Renal cortex interstitium (tissue), 15 donors: ENCODE measurements at places on chromosomes 5 and 9.
A peak's percentile ranks its signal among the peaks of the same experiment; 100 is the strongest.

DNA sequence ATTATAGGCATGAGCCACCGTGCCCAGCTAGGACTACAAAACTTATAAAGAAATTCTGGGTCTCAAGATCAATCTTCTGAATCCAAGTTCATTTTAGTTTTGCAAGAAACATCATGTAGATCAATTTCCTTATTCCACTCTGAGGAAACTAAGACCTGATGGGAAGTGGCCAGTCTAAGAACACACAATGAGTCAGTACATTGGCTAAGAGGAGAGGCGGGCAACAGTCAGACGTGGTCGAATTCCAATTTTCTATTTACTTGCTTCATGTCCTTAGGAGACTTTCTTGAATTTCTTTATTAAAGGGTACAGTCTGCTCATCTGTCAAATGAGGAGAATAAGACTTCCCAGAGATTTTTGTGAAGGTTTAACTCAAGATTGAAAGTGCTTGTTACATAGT lies 432.1 kb upstream of the BRINP1 start:
- DNase-seq: no peak

DNA sequence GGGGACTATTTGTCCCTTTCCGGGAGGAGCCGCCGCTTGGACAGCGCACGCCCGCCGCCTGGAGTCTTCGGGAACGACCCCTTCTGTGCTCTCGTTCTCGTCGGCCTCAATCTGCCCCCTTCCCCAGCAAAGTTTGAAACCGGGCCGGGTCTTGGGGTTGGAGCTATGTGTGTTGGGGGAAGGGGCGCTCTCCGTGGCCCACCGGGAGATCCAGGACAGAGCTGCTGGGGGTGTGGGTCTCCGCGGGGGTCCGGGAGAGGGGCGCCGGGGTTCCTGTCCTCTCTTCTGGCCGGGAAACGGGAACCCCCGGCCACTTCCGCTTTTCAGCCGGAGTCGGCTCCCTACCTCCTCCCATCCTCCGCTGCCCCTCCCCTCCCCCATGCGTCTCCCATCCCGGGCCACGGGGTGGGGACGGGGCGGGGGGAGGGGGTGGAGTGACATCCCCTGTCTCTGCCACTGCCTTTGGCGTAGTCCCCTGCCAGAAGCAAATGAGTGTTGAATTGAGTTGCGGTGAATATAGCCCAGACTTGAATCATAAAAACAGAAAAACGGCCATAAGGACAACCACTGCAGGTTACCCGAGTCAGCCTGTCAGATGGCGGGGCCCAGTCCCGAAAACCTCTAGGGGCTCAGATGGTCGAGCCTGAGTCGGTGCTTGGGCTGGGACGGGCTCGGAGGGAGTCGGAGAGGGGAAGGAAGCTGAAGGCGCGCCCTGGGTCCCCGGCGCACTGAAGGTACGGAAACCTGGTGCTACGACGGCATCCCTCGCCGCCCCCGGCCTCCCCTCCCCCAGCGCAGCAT lies 1.1 kb downstream of the CPLX2 start:
- DNase-seq: no peak

- peak; percentile 78 for DNase-seq
These were observed 109.8 kb upstream of the IFNK start for GRCh38 chr9:27414220-27414761.

DNA sequence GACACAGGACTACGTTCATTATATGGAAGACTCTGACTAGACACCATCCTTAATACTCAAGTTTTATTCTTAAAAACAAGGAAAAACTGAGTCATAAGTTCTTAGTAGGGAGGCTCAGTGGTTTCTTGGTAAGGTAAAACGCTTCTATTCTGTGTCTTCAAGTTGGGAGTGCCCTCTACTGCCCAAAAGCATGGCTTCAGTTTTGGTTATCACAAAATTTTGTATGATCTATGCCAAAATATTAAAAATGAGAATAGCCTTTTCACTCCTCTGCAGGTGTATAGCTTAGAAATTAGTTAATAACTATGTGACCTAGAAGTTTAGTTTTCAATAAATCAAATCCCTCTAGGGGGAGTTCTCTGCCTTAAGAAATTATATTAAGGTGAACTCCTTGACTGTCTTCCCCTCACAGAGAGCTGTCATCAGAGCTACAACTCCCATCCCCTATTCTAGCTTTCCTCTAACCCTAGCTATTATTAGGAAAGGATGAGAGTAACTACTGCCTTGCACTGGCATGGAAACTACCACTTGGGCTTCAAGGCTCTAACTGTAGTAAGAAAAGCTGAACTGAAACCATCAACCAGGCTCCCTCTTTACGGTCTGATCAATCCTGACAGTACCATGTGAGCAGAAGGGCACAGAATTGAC lies 189.7 kb downstream of the GNAQ start:
- DNase-seq: no peak

GRCh38 chr5:36521838-36522745 lies 84.3 kb upstream of the SLC1A3 start:
- DNase-seq: no peak

DNA sequence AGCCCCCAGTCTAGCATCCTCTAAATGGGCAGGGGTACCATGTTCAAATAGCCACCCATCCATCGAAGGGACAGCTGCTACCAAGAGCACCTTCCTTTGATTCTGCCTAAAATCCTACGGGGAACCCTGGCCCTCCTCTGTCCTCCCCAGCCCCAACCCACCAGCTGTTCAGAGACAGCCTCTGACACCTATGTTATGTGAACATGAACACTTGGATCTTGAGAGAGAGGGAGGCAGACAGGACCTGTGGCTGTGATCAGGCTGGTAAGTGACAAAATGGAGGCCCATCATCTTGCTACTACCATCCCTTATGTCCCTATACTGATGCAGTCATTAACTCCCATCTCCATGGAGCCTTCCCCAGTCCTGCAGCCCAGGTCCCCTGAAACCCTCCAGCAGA lies 8.2 kb downstream of the SLC23A1 start:
- no peak for DNase-seq

- no peak for DNase-seq
These were observed 200.6 kb downstream of the ARL15 start for GRCh38 chr5:54109626-54110330.

DNA sequence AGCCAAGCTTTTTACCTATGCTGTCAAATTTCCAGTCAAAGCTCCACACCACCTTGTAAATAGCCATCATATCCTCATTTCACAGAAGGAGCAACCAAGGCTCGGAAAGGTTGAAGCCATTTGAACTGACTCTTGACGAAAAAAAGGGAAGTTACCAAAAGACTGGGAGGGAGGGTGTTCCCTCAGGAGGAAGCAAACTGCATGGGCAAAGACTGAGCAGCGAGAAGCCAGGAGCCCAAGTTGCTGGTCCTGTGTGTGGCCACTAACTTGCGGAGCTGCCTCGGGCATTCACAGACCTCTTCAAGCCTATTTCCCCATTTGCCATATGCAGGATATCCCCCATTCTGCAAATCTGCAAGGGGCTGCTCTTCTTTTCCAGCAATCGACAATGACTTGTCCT lies 37.4 kb downstream of the TTLL11 start:
- DNase-seq: no peak

DNA sequence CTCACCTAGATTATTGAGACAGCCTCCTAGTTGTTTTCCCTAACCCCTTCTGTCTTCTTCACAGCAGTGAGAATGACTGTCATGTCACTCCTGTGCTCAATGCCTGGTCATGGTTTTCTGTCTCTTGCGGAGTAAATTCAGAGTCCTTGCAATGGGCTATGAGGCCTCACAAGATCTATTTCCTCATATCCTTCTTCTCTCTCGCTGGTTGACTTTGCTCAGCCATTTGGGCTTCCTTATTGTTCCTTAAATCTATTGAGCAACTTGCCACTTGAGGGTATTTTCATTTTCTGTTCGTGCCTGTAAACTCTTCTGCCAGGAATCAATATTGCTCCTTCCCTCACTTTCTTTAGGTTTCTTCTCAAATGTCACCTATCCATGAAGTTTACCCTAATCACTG lies 9.0 kb downstream of the PPP3R2 start:
- no peak for DNase-seq

DNA sequence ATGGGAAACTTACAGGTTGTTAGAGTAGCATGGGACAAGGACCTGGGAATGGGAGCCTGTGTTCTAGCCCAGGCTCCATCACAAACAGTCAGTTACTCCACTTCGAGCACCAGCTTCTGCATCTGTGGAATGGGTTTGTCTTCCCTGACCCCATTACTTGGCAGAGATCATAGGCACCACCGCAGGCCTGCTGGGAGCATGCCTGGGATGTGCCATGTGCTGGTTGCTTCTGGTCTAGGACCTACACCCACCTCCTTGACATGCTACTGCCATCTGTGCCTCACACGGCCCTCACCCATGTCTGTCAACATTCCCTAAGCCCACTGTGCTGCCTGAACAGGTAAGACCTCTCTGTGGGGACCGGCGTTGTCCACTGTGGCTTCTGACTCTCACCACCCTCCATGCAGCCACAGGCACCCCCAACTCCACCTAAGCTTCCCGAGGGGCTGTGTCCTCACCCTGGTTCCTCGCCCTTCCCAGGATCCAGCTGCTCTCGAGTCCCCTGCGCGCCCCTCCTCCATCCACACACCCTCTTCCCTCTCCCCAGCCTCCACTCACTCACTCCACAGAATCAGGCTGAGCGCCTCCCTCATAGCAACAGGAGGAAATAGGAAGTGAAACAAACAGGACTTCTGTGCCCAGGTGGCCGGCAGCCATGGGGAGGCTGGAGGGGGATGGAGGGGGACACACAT lies 85.9 kb upstream of the FAM120A start:
- DNase-seq: no peak

DNA sequence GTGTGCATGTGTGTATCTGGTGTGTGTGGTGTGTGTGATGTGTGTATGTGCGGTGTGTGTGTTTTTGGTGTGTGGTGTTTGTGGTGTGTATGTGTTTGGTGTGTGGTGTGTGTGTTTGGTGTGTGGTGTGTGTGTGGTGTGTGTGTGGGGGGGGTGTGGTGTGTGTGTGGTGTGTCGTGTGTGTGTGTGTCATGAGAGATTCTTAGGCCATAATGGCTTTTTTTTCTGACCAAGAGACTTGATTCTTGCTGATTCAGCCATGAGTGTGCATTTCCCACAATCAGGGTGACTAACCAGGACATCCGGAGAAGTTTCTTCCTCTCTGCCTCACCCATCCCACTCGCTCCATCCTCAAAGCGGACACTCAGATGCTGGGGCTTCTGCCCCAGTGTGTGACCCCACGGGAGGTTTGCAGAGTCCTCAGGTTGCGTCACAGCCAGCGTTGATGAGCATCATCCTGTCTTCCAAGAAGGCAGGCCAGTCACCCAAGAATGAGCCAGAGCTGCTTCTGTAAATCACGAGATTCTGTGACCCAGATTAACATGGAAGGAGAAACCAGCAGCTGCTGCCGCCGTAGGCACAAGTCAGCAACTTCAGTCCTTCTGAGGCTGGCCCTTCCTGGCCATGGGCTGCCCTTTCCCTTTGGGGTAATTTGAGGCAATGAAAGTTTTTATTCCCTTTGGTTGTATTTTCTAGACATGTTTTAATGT lies 12.5 kb upstream of the CTSL start:
- no peak for DNase-seq

DNA sequence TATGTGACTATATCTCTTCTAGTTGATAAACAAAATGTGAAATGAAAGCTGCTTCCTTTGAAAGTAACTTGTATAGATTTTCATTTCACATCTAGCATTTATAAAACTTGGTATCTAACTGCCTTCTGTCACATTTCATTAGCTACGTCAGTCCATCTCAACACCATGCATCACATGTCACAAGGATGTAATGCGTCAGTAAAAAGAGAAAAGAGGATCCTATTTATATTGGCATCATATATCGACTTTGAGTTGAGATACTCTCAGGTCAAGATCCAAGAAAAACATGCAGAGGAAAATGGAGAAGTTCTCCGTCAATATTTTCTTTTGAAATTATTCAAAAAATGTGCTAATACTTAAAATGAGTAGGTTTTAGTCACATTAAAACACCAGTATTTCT lies 1211.2 kb downstream of the EFNA5 start:
- DNase-seq: no peak

- DNase-seq: no peak
These were observed 32.9 kb downstream of the FRMD3 start for GRCh38 chr9:83505282-83505681.

DNA sequence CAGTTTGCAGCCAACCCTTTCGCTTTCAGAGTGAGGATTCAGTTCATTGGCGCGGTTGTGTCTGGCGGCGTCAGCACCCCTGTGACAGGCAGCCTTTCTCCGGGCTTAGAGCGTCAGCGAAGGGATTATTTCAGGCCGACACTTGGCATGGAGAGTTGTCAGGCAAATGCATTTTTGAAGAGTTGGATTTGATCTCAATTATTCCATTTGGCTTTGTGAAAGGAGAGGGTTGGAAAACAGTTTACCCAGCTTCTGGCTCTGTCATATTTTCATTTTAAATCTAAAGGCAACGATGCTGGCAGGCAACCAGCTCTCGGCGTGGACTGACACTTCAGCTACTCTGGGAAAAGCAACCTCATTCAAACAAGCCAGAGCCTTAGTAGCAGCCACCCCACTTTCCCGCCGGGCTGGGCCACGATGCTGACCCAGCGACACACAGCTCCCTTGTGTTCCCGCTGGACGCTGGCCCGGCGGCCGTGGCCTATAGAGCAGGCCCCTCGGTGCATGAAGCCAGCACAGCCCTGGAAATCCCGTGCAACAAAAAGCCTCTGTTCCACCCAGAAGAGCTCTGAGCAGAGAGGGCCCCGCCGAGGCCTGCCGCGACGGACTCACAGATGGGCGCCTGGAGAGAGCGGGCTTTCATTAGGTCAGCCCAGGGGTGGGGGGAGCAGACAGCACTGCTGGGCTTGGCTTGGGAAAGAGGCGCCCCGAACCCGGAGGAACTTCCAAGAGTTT lies 28.9 kb upstream of the LPCAT1 start:
- DNase-seq: no peak

DNA sequence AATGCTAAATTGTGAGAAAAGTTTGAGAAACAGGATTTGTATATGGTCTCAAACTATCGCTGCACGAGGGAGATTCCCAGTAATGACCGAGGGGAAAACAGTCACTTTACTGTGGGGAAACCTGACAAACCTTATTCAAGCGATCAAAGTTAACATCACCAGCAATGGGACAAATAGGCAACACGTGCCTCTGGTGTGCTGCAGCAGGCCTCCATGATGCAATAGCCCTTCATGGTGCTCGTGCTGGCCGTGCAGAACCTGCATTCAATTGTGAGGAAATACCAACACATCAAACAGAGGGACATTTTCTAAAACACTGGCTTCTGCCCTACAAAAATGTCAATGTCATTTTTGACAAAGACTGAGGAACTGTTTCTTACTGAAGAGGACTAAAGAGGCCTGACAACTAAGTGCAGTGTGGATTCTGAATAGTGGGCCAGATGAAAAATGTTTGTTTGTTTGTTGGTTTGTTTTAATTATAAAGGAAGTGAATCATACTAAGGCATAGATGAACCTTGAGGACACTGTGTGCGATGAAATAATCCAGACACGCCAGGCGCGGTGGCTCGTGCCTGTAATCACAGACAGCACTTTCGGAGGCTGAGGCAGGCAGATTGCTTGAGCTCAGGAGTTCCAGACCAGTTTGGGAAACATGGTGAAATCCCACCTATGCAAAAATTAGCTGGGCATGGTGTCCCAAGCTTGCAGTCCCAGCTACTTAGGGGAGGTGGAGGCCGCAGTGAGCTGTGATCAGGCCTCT lies 17.6 kb upstream of the MARCHF6 start:
- DNase-seq: no peak

DNA sequence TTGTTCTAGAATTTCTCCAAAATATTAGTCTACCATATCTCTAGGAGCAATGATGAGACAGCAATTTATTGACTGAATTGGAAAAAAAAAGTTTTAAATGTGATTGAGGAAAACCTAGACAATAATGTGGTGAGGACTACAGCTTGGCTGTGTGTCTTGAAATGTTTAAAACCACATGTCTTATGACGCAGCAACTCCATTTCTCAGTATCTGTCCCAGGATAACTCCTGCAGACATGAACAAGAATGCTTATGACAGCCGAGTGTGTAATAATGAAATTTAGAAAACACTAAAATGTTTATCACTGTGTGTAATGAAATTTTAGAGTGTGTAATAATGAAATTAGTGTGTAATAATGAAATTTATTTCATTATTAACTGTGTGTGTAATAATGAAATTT lies 254.1 kb upstream of the DAPK1 start:
- no peak for DNase-seq
